ENCODE measurements at places on chromosomes 6 and 20. TPM values are rescaled to one million over a fixed set of nuclear protein-coding genes. Genes with fewer than 3 reads are reported as not detected.

GRCh38 chr6:44037847-44038542 lies 89.3 kb downstream of the MRPL14 start:
- no peak overlapping the region for H3K4me3 ChIP-seq
- peaks cover under 1% of the 10 kb centered on the region for H3K4me1 ChIP-seq
- no peak for DNase-seq
- no peaks in the 10 kb centered on the region for H3K36me3 ChIP-seq

DNA sequence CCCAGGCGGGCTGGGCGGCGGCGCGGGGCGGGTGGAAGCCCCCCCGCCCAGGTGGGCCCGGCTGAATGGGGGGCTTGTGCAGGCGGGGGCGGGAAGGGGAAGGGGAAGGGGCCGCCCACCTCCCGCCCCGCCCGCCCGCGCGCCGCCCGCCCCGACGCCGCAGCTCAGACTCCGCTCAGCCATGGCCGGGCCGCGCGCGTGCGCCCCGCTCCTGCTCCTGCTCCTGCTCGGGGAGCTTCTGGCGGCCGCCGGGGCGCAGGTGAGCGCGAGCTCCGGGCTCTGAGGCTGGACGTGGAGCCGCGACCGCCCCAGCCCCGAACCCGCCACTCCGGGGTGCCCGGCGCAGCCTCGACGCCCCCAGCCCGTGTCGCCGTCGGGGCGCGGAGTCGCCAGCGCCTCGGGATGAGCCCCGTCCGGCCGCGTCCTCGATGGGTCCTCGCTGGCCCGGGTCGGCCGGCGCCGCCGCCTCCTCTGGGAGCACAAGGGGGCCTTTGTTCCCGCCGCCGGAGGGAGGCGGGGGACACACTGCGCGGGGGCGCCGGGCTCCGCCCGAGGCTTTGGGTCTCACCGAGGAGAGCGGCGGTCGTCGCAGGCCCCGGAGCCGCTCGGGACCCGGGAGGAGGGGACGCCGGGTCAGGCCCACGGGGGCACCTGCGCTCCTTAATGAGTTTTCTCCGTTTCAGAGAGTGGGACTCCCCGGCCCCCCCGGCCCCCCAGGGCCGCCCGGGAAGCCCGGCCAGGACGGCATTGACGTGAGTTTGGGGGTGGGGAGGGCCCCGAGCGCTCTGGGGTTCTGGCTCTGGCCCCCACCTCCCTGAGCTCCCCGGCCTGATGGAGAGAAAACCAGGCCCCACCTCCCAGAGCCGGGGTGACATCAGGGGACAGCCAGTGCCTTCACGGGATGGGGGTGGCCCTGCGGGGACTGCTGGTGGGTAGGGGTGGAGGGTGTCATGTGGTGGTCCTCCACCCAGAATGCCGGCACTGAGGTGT lies at the start of gene COL9A3:
Gene COL9A3 (plus strand): TSS at position 167 of the 990 bp plus-strand sequence. CDS start 15 bp downstream, at position 182.
- peak within 1 kb of the TSS; percentile 36 for H3K4me3 ChIP-seq
- no peaks in the 10 kb centered on the region for H3K36me3 ChIP-seq
- no peak within 1 kb of the TSS for H3K27ac ChIP-seq
- DNase-seq: no peak

- peak; percentile 89 for DNase-seq
- H3K4me3 ChIP-seq: no peak overlapping the region
- H3K27ac ChIP-seq: no peak overlapping the region
- no peaks in the 10 kb centered on the region for H3K36me3 ChIP-seq
- peaks cover 34% of the 10 kb centered on the region for H3K4me1 ChIP-seq
Observed at GRCh38 chr20:24994470-24995368, 2.2 kb upstream of the APMAP start.

DNA sequence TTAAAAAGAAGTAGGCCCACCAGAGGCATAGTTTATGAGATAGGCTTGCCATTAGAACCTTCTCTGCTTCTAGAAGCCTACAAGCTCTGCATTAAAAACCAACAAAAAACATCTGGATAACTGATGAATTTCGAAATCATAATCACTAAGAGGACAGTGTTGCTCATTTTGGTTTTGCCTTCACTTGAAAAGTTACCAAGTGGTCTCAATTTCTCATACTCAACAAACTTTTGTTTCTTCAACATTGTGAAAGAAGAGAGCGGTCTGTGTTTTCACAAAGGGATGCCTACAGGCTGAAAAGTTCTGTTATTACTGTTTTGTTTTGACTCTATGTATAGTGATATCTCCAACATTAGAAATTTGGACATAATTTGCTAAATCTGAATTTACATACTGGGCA lies 98.9 kb downstream of the PDSS2 start:
- no peak for DNase-seq
- H3K4me3 ChIP-seq: no peak overlapping the region
- H3K27ac ChIP-seq: no peak overlapping the region
- no peaks in the 10 kb centered on the region for H3K4me1 ChIP-seq
- no peaks in the 10 kb centered on the region for H3K36me3 ChIP-seq

DNA sequence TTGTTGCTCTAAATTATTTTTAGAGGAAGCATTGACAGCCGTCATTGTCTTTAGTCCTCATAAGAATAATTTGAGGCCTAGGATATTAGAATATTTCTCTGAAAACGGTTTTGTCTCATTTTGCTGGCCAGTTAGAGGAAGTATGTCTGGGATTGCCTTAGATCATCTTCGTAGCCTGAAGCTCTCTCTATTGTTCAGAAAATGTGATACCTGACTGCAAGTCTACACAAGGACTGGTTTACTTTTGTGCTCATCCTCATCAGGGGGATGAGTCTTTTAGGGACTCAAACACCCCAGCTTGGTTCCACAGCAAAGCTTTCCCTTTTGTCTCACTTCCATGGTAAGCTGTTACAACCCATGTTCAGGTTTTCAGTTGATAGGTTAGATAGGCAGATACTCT lies 141.8 kb downstream of the FARS2 start:
- no peak overlapping the region for H3K4me3 ChIP-seq
- DNase-seq: no peak
- no peaks in the 10 kb centered on the region for H3K4me1 ChIP-seq
- H3K27ac ChIP-seq: no peak overlapping the region
- H3K27me3 ChIP-seq: no peaks in the 10 kb centered on the region
- no peaks in the 10 kb centered on the region for H3K36me3 ChIP-seq

DNA sequence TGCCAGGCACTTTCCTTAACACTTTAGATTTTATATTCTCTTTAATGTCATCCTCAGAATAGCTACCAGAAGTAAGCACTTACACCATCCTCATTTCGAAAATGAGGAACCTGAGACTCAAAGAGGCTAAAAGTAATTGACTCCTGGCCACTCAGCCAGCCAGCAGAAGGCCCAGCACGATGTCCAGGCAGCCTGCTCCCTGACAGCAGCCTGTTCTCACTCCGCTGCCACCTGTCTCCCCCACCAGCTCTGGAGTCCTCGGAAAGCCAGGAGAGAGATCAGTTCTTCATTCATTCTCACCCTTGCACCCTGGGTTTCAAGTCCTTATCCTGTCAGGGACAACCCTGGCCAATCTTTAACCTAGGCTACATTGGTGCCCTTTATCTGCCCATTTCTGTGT lies 174.0 kb downstream of the SASH1 start:
- H3K4me1 ChIP-seq: peaks cover 8% of the 10 kb centered on the region
- H3K4me3 ChIP-seq: no peak overlapping the region
- H3K27me3 ChIP-seq: no peaks in the 10 kb centered on the region
- H3K27ac ChIP-seq: no peak overlapping the region
- H3K36me3 ChIP-seq: no peaks in the 10 kb centered on the region
- no peak for DNase-seq

GRCh38 chr6:100685747-100686146 lies 195.4 kb downstream of the ASCC3 start:
- no peaks in the 10 kb centered on the region for H3K27me3 ChIP-seq
- no peaks in the 10 kb centered on the region for H3K36me3 ChIP-seq
- no peaks in the 10 kb centered on the region for H3K4me1 ChIP-seq
- no peak overlapping the region for H3K4me3 ChIP-seq
- H3K27ac ChIP-seq: no peak overlapping the region

GRCh38 chr6:113723182-113723581 lies 134.0 kb upstream of the MARCKS start:
- no peaks in the 10 kb centered on the region for H3K27me3 ChIP-seq
- no peak for DNase-seq
- no peak overlapping the region for H3K4me3 ChIP-seq
- H3K36me3 ChIP-seq: no peaks in the 10 kb centered on the region

GRCh38 chr6:169806701-169807100 lies 55.3 kb downstream of the ERMARD start:
- no peaks in the 10 kb centered on the region for H3K27me3 ChIP-seq
- H3K4me3 ChIP-seq: no peak overlapping the region
- H3K27ac ChIP-seq: no peak overlapping the region

- no peaks in the 10 kb centered on the region for H3K27me3 ChIP-seq
- H3K27ac ChIP-seq: no peak overlapping the region
- no peak for DNase-seq
- no peaks in the 10 kb centered on the region for H3K4me1 ChIP-seq
- no peak overlapping the region for H3K4me3 ChIP-seq
Observed at GRCh38 chr6:41976794-41977484, 35.3 kb upstream of the CCND3 start.

GRCh38 chr6:99979953-99980352 lies 14.1 kb downstream of the MCHR2 start:
- H3K27ac ChIP-seq: no peak overlapping the region
- H3K36me3 ChIP-seq: no peaks in the 10 kb centered on the region
- DNase-seq: no peak
- H3K4me3 ChIP-seq: no peak overlapping the region
- H3K27me3 ChIP-seq: no peaks in the 10 kb centered on the region
- H3K4me1 ChIP-seq: no peaks in the 10 kb centered on the region

GRCh38 chr6:52718550-52718949 lies 44.7 kb downstream of the GSTA2 start:
- H3K27ac ChIP-seq: no peak overlapping the region
- H3K4me1 ChIP-seq: peaks cover 5% of the 10 kb centered on the region
- H3K27me3 ChIP-seq: no peaks in the 10 kb centered on the region
- DNase-seq: no peak

- DNase-seq: no peak
- no peaks in the 10 kb centered on the region for H3K36me3 ChIP-seq
- peaks cover 8% of the 10 kb centered on the region for H3K4me1 ChIP-seq
- no peak overlapping the region for H3K4me3 ChIP-seq
Observed at GRCh38 chr6:25388776-25389175, 109.6 kb downstream of the CARMIL1 start.

DNA sequence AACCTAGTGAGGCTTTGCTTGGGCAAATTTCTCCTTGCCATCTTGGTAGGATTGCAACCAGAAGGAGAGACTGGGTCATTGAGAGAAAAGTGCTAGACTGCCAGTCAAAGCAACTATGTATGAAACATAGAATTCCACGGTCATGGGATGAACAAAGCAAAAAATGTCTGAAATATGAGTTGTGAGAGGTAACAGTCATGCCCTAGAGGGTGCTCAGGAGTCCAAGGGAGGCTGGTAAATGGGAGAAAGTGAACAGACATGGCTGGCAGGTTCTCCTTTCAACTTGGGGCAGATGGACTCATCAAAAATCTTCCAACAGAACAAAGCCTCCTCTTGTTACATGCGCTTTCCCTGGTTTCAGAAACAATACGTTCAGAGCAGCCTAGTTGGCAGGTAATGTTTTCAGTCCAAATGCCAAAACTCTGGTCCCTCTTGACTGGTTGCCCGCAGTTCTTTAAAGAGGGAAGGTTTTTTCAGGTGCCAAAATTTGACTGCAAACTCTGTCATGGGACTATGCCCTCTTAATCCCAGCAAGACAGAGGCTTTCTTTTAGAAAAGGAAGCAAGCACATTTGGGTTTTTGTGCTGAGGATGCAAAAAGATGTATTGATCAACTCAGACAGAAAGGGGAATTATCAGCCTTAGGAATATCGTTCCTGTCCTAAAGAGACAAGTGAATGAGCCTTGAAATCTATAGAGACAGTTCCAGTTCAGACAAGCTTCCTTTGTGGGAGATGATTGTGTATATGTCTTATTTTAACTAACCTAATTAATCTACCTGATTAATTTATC lies 68.5 kb upstream of the SASH1 start:
- DNase-seq: no peak
- H3K27ac ChIP-seq: no peak overlapping the region
- H3K4me1 ChIP-seq: no peaks in the 10 kb centered on the region
- H3K4me3 ChIP-seq: no peak overlapping the region

DNA sequence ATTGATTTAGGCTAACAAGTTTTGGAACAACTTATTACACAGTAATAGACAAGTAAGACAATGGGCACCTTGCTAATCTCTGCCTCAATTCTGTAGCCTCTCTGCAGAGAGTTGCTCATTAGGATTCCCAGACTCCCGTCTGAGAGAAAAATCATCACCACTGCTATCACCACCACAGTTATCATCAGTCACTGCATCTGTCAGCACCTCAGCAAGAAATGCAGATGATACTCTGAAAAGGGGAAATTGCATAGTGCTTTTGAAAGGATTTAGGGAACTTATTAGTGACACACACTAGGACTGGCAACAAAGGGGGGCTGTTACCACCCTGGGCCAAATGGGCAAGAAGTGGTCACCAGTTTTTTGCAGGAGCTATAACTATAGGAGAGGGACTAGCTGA lies 39.9 kb downstream of the FOXA2 start:
- no peaks in the 10 kb centered on the region for H3K27me3 ChIP-seq
- no peak overlapping the region for H3K27ac ChIP-seq
- no peaks in the 10 kb centered on the region for H3K36me3 ChIP-seq

DNA sequence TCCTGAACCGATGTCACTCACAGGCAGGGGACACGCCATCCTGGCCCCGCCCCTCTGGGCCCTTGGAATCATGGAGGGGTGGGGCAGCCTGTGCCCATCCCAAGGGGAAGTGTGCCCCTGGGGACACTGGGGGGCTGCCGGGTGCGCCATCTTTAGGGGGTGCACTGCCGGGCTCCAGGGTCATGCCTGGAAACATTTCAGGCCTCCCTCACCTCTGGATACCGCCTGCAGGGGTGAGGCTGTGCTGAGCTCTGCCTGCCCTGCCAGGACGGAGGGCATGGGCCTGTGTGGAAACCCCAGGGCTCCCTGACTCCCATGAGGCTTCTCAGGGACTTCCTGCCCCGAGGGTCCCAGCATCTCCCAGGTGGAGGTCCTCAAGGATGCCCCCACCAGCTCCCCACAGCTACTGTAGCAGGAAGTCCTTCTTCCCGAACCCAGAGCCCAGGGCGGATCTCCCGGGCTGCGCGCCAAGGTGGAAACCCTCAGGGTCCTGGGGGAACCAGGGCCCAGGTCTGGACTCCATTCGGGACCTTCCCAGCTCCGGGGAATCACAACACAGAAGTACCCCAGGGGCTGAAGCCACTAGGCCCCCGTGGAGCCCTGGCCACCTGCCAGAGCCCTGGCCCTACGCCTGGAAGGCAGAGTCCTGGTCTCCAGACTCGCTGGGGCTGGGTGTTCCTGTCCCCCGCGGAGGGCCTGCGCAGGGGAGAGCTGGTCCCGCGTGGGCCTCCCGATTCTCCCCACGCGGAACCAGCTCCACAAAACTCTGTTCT lies 15.6 kb downstream of the CHRNA4 start:
- no peak overlapping the region for H3K27ac ChIP-seq
- no peak overlapping the region for H3K4me3 ChIP-seq
- no peaks in the 10 kb centered on the region for H3K36me3 ChIP-seq
- peaks cover 24% of the 10 kb centered on the region for H3K4me1 ChIP-seq
- peak; percentile 49 for DNase-seq

Gene GSTA2
- total RNA-seq: 85.9 TPM

Gene SCRT2
- 0.19 TPM for total RNA-seq

Gene FRS3
- 33.4 TPM for total RNA-seq

Gene TREML2
- 1.8 TPM for total RNA-seq

Gene MCCD1
- total RNA-seq: not detected

Gene ROS1
- 1.1 TPM for total RNA-seq
